ENCODE measurements at places on chromosomes 12 and 14. TPM values are rescaled to one million over a fixed set of nuclear protein-coding genes. Genes with fewer than 3 reads are reported as not detected.
A peak's percentile ranks its signal among the peaks of the same experiment; 100 is the strongest.

Gene ATG101
- total RNA-seq = 156 TPM

Gene LUM
- 1.0 TPM for total RNA-seq

Gene CCDC184
- 0.51 TPM for total RNA-seq

DNA sequence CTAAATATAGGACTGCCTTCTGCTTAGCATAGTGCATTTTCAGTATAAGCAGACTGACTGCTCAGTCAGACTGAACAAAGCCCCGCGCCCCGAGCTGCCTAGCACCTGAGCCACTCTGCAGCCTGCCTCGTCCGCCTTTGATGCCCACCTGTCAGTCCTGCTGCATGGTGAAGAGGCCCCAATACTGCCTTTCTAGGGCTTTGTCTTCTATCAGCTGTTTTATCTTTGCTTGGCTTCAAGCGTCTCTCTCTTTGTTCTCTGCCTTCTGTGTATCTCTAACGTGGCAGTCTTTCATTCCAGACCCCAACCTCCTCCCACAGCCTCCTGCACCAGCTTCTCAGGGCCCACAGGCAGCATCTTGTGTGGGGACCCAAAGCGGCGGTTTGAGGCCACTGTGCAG, 1001.0 kb downstream of the VRK1 start:
- no peak for DNase-seq

DNA sequence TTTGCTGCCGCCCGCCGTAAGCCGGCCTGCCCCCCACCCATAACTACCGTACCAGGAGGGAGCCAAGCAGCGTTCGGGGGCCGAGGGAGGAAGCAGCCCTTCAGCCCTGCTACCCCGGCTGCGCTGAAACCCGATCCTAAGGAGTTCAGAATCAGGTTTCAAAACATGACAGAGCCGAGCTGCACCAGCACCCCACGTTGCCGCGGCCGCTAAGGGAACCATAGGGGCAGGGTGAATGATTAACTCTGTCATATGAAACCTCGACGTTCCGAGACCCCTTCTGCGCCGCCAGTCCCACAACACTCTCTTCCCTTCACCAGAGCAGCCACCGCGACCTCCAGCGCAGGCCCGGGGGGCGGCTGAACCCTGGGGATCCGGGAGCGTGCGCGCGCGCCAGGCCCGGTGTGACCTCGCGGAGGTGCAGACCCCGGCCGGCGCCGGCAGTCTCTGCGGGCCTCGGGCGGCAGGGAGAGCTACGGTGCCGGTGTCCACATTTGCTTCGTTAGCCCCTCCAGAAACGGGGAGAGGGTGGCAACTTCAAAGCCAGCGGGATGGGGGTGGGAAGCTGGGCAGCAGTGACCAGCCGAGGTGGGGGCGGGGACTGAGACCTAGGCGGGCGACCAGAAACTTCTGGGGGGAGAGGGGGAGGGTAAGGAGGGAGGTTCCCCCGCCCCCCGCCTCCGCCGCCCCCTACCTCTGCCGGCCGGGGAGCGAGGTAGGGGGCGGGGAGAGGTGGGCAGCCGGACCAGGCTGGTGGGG, 1.6 kb downstream of the SIX4 start:
- peak; percentile 82 for DNase-seq

DNA sequence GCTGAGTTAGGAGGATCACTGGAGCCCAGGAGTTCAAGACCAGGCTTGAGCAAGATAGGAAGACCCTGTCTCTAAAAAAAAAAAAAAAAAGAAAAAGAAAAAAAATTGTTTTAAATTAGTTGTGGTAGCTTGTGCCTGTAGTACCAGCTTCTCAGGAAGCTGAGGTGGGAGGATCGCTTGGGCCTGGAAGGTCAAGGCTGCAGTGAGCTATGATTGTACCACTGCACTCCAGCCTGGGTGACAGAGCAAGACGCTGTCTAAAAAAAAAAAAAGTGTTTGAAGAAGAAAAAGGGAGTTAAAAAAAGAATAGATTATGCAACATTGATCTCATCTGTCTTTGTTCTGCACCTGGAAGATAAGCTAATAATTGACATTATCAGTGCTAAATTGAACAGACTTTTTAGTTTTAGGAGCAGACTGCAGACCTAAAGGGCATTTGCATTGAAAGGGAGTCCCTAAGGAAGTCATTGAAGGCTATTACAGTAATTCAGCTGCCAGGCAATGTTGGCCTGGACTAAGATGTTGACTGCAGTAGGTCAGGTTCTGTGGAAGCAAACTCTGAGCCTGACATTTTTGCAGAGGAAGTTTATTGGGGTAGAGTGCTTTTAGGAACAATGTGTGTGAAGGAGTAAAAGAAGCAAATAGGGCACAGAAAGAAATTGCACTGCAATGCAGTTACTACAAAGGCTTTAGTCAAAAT, 215.8 kb downstream of the PCNX1 start:
- DNase-seq = no peak

DNA sequence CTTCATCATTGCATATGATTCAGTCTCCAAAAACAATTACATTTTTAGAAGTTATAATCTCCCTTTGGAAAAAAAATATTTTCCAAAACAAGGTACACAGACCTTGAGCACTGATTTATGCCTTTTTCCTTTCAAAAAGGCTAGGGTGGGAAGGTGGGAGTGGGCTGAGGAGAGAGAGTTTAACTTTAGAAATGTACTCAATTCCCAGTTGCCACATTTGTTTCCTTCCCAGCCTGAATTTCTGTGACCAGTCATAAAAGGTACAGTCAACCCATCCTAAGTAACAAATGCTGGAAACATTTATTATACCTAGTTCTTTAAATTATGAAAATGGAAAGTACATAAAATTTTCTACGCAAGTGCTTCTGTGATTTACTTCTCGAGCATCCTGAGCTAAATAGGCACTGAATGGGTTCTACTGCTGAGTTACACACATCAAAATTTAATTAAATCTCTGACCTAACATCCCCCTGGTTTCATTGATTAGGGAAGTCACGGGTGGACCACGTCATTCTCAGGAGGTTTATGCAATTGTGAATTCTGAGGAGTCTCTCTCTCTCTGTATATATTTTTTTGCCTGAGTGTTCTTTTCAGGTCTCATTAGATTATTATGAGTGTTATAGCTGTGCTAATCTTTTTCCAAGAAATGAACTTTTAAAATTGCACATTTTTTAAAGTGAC, 371.8 kb downstream of the BTG1 start:
- DNase-seq = no peak

Gene NXPH4
- 0.33 TPM for total RNA-seq

DNA sequence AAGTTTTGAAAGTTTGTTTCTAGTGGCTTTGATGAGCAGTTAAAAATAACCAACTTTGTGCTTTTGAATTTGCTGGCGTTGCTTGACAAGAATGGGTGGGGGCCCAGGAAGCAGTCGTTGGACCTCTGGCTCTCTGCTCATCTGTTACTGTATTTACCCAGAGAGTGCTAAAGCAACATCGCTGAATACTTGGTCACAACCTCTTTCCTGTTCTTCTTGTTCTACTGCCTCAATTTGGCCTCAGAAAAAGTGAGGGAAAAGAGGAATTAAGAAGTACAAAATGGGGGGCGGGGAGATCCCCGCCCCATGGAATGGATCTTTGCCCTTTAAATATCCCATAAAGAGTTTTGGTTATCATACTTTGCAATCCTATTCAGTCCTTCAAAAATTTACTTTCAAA, 221.5 kb upstream of the G2E3 start:
- no peak for DNase-seq

Gene ZDHHC22
- not detected for total RNA-seq

Gene ITGB7
- 0.34 TPM for total RNA-seq

DNA sequence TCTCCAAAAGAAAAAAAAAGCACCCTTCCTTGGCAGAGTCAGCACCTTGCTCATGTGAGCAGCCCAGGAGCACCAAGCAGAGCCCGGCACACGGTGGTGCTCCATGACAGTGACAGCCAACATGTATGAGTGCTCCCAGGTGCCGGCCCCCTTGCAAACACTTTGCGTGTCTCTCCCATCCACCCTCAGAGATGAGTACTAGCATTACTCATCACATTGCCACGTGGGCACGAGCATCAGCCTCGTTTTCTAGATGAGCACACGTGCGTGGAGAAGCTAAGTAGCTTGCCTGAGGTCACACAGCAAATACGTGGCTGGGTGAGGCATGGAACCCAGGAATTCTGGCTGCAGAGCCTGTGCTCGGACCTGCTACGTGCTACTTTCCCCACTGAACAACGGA, 177.9 kb upstream of the PRMT8 start:
- peak; percentile 85 for DNase-seq

Gene KLC1
- 244 TPM for total RNA-seq

GRCh38 chr12:57092876-57093414, 4.0 kb downstream of the NAB2 start:
- DNase-seq = no peak
